GM12878 (cell line): ENCODE measurements at places on chromosomes 5 and 9. TPM values are rescaled to one million over a fixed set of nuclear protein-coding genes. Genes with fewer than 3 reads are reported as not detected.

DNA sequence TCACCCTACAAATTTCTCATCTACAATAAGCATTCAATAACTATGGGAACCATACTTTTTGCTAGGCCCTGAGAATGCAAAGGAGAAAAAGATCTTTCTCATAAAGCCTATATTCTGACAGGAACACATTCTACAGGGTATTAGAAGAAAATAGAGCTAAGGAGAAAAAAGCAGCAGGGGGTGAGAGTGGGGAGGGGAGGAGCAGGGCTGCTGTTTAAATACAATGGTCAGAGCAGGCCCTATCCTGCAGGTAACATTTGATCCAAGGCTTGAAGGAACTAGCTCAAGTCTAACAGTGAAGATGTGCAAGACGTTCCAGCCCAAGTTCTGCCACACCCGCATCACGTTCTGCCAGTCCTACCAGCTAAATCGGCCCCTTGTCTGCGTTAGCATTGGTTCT lies 89.7 kb downstream of the ELAVL2 start:
- H3K36me3 ChIP-seq = no peaks in the 10 kb centered on the region
- no peak for DNase-seq
- no peaks in the 10 kb centered on the region for H3K4me1 ChIP-seq
- no peaks in the 10 kb centered on the region for H3K27me3 ChIP-seq

GRCh38 chr9:97628668-97629067 lies 4.5 kb downstream of the TSTD2 start:
- no peak overlapping the region for H3K4me3 ChIP-seq
- H3K27ac ChIP-seq = no peak overlapping the region
- H3K27me3 ChIP-seq = no peaks in the 10 kb centered on the region
- peaks cover 5% of the 10 kb centered on the region for H3K4me1 ChIP-seq
- DNase-seq = no peak
- H3K36me3 ChIP-seq = no peaks in the 10 kb centered on the region

- peaks cover 9% of the 10 kb centered on the region; the same call in 1 of the 2 replicates for H3K36me3 ChIP-seq
- no peak for DNase-seq
- no peaks in the 10 kb centered on the region for H3K27me3 ChIP-seq
- no peak overlapping the region for H3K27ac ChIP-seq
These were observed 3.8 kb upstream of the NDST1 start for GRCh38 chr5:150503977-150504620.

GRCh38 chr5:96664669-96665068 lies 2.5 kb downstream of the CAST start:
- no peak overlapping the region for H3K27ac ChIP-seq
- H3K36me3 ChIP-seq = no peaks in the 10 kb centered on the region
- no peak overlapping the region for H3K4me3 ChIP-seq
- H3K27me3 ChIP-seq = no peaks in the 10 kb centered on the region

GRCh38 chr5:98402130-98402529 lies 371.3 kb upstream of the RGMB start:
- no peaks in the 10 kb centered on the region for H3K27me3 ChIP-seq
- no peaks in the 10 kb centered on the region for H3K36me3 ChIP-seq
- no peak overlapping the region for H3K4me3 ChIP-seq
- H3K27ac ChIP-seq = no peak overlapping the region

DNA sequence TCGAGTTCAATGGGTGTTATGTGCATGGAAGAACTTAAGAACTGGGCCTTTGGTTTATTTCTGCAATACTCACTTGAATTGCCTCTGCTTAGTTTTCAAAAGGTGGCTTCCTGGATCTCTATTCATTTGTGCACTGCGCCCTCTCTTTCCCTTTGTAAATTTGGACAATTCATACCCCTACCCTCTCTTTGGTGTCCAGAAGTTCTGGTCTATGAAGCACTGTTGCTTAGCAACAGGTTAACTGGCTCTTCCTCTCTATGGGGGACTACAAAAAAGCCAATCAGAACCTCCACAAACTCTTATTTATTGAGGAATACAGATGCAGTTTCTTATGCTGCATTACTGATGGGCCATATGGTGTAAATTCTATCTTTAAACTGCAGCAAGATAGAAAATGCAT lies 13.5 kb upstream of the FAM120A start:
- 0 out of 2 replicates have a peak, but pooled peaks cover under 1% of the 10 kb centered on the region for H3K4me1 ChIP-seq
- no peaks in the 10 kb centered on the region for H3K27me3 ChIP-seq

DNA sequence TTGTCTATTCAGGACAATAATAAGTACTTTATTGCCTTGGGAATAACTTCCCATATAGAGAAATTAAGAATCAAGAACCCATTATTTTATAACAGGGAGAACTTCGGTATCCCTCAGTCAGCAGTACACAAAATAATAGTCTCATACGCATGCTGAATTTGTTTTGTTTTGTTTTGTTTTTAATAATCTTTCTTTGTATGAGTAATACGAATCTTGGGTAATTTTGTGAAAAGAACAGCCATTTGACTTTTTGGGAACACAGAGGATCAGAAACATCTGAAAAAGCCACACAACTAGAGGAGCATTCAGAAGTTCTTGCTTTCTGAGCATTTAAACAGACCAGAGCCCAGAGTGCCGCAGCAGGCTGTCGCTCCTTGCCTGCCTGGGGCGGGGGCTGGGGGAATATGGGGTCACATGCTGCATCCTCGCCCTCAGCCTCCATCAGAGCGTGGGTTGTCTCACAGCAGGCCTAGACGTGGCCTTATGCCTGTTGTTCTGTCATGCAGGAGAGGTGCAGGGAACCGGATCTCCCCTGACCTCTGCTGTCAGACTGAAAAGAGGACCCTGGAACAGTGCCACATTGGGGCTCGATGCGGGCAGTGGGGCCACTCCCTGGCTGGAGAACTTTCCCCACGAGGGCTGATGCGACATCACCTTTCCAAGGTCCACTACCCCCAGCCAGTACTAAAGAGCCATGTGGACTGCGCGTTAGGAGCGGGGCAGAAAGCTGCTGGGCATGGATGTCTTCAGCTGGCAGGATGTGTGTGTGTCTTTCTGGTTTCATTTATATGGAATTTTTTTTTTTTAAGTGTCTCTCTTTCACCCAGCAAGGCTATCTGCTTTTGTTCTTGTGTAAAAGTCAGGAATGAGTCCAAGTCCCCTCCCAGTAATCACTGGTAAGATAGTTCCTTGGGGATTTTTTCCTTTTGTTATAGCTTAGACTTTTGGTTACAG lies 133.4 kb upstream of the OTULINL start:
- H3K4me1 ChIP-seq = peaks cover 25% of the 10 kb centered on the region
- no peaks in the 10 kb centered on the region for H3K27me3 ChIP-seq
- DNase-seq = peak; percentile 28
- peak overlapping the region; percentile 74 for H3K27ac ChIP-seq
- H3K36me3 ChIP-seq = peaks cover 9% of the 10 kb centered on the region
- 0 out of 2 replicates have a peak overlapping the region, but pooled peaks have one; percentile 16 for H3K4me3 ChIP-seq

DNA sequence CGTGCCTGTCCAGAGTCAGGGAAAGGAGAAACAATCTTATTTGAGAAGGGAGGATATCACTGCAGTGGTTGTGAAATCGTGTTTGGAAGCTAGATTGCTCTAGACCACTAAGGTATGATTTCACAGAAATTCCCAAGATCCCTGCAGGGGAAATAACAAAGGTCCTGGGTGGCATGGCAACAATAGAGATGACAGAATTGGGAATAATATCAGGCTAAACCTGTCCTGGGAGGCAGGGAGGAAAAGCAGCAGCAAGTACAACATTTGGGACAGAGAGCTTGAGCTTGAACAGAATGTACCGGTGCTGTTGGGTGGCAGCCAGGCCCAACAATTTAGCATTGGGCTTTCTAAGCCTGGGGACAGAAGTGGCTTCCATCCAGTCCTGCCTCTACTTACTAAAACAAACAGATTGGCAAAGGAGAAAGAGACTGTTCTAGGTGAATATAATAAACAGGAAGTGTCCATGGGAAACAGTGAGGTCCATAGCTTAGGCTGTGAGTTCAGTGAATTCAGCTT lies 17.0 kb upstream of the ARHGAP26 start:
- no peak overlapping the region for H3K4me3 ChIP-seq
- H3K4me1 ChIP-seq = no peaks in the 10 kb centered on the region
- DNase-seq = no peak

DNA sequence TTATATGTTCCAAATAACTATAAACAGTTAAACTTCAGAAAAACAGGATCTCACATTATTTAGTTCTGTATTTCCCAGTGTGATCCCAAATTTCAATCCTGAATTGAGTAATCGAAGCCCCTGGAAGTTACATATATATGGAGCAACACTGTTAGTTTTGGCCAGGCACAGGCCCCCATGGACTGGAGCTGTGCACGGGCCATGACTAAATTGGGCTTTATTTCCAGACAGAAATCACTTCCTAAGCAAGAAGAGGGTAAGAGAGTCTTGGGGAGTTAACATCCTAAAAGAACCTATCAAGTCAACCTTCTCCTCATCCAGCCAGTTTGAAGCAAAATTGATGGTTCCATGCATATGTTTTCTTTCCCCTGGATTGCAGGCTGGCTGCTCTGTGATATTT lies 393.0 kb downstream of the TMEM167A start:
- H3K27me3 ChIP-seq = no peaks in the 10 kb centered on the region
- no peak for DNase-seq
- H3K27ac ChIP-seq = no peak overlapping the region

- H3K27me3 ChIP-seq = no peaks in the 10 kb centered on the region
- H3K36me3 ChIP-seq = no peaks in the 10 kb centered on the region; the same call in 1 of the 2 replicates
- H3K4me1 ChIP-seq = peaks cover 28% of the 10 kb centered on the region
- peak overlapping the region; percentile 85 for H3K27ac ChIP-seq
These were observed 62.3 kb downstream of the ST8SIA4 start for GRCh38 chr5:100840789-100841188.

DNA sequence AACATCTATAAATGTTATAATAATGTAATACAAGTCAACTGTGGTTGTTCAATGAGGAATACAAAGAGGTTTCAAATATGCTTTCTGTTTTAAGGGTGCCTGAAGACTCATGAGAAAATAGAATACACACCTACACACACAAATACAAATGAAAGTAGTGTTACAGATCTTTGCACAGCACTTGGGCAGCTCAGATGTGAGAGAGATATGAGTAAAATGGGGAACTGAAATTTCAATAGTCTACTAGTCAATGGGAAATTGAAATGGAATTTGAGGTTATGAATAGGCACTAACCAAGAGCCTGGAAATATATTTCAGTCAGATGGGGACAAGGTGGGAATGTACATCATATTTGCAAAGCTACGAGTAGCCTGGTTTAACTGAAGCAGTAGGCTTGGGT lies 96.6 kb downstream of the ISL1 start:
- DNase-seq = peak; percentile 4
- no peak overlapping the region for H3K4me3 ChIP-seq
- no peaks in the 10 kb centered on the region for H3K4me1 ChIP-seq

DNA sequence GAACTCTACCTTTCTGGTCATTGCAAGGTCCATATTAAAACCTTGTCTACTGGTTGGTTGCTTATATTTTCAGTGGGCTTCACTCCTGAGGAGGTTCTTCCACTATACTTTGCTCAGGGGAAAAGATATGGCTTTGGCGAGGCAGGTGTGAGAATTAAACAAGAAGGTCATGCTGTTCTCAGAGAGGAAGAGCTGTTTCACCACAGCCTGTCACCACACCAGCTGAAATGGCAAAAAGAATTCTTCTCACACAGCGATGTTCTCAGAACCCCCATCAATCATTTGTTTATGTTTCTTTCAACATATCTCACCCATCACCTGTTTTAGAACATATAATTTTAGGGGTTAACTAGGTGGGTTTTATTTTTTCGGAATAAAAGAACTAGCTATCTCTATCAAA lies 38.6 kb downstream of the CAPSL start:
- H3K27ac ChIP-seq = peak overlapping the region; percentile 66
- no peaks in the 10 kb centered on the region for H3K36me3 ChIP-seq
- H3K27me3 ChIP-seq = no peaks in the 10 kb centered on the region
- no peak overlapping the region for H3K4me3 ChIP-seq
- DNase-seq = no peak
- peaks cover 46% of the 10 kb centered on the region for H3K4me1 ChIP-seq

DNA sequence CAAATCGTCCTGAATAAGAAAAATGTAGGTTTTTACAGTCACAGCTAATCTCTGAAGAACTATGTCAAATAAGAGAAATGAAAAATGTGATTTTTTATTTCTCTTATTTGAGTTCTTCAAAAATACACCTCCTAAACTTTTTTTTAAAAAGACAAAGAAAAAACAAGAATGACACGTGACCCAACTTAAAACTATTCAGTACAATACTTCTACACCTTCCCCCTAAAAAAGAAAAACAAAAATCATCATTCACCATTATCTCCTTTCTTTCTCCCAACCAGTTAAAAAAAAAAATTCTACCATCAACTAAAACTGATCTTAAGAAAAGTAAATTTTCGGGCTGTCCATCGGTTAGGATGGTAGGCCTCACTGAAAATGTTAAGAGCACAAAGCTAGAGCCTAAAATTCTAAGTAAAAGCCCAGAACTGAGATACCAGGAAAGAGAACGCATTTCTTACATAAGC lies 2.1 kb downstream of the RNF145 start:
- H3K27ac ChIP-seq = peak overlapping the region; percentile 83
- H3K36me3 ChIP-seq = peaks cover 4% of the 10 kb centered on the region; the same call in 1 of the 2 replicates
- DNase-seq = no peak
- peak overlapping the region; percentile 79 for H3K4me3 ChIP-seq

- no peaks in the 10 kb centered on the region for H3K4me1 ChIP-seq
- H3K4me3 ChIP-seq = no peak overlapping the region
- no peak for DNase-seq
- no peaks in the 10 kb centered on the region for H3K36me3 ChIP-seq
These were observed 66.6 kb downstream of the PRLR start for GRCh38 chr5:35163710-35164033.

DNA sequence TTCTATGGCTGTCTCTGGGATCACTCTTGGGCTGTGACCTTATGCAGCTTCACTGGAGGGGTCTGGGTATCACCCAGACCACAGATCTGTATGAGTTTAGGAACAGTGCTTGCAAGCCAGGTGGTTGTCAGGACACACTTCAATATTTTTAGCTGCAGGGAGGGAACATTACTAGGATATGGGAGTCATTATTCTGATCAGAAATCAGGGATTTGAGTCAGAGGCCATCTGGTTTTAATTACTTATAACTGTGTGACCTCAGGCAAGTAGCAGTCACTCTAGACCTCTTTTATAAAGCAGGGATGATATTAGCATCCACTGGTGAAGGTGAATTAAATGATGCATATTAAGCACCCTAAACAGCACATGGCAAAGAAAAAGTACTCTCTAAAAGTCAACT lies 60.1 kb upstream of the NMUR2 start:
- H3K4me1 ChIP-seq = 0 out of 2 replicates have a peak, but pooled peaks cover 3% of the 10 kb centered on the region
- H3K27ac ChIP-seq = no peak overlapping the region
- H3K4me3 ChIP-seq = no peak overlapping the region
- H3K36me3 ChIP-seq = no peaks in the 10 kb centered on the region
- H3K27me3 ChIP-seq = no peaks in the 10 kb centered on the region

- no peaks in the 10 kb centered on the region for H3K36me3 ChIP-seq
- no peak overlapping the region for H3K27ac ChIP-seq
- no peak for DNase-seq
- H3K4me3 ChIP-seq = no peak overlapping the region
- no peaks in the 10 kb centered on the region for H3K4me1 ChIP-seq
These were observed 1647.4 kb upstream of the CDH9 start for GRCh38 chr5:28685794-28686193.

ADCY2 gene
- total RNA-seq = 0.26 and 0.27 TPM in 2 replicates

TXNDC8 gene
- total RNA-seq = not detected in 2 replicates

PIP5K1B gene
- total RNA-seq = 14.5 and 16.2 TPM in 2 replicates

DMRT3 gene
- total RNA-seq = not detected in 2 replicates

ZBTB43 gene
- 12.9 and 16.4 TPM in 2 replicates for total RNA-seq

ELOVL7 gene
- total RNA-seq = 0.95 and 1.1 TPM in 2 replicates

TAF11L9 gene
- not detected in 2 replicates for total RNA-seq

PCDHGA10 gene
- 1.8 and 1.9 TPM in 2 replicates for total RNA-seq

SLC1A3 gene
- 3.4 TPM in 2 replicates for total RNA-seq

WNT8A gene
- not detected in 2 replicates for total RNA-seq
